Left lobe of liver (tissue), 2 donors: ENCODE measurements at places on chromosomes 1 and 21.
A peak's percentile ranks its signal among the peaks of the same experiment; 100 is the strongest.

GRCh38 chr1:200627575-200628222 is 7.1 kb upstream of the KIF14 start:
- no peak for DNase-seq

- no peak for DNase-seq
Measured at GRCh38 chr1:91501971-91502671, 1.5 kb downstream of the CDC7 start.

DNA sequence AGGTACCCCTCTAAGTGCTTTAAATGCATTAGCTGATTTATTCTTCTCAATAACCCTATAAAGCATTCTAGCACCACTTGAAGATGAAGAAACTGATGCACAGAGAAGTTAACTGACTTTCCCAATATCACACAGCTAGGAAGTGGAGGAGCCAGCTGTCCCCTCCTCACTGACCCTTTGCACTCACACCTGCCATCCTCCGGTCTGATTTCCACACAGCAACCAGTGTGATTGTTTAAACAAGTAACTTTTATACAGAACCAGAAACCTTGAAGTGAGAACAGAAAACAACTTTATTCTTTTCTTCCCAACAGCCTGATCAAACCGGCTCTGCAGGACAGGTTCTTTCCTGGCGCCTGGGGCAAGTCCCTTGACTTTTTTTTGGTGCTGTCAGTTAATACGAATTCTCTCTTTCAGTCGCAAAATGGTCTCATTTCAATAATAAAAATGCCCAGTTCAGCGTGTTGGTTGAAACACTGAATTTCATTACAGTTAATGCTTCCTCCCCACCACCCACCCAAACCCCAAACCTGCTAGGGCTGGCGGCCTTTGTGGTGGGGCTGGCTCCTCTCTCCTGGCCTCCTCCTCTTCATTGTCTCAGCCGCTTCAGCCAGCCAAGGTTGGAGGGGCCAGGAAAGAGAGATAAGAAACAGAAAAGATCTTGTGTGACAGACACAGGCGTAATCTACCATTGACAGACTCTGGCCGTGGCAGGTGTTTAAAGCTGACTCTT is 26.4 kb upstream of the EEIG2 start:
- DNase-seq: no peak

GRCh38 chr1:37630426-37631028 is 4.2 kb downstream of the RSPO1 start:
- DNase-seq: no peak

DNA sequence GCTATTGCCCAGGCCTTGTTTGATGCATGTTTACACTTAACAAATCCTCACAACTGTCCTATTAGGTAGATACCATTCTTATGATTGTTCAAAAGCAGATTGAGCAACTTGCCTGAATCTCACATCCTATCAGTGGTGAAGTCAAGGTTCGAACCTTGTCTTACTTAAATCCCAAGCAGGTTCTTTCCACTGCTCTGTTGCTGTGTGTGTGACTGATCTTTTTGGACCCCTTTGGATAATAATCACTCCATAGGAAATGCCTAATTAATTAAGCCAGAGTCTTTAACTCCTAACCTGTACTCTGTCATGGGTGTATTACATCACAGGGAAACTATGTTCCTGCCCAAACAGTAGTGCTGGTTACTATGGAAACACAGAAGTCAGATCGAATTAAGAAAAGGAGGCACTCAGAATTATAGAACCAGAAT is 84.2 kb downstream of the SPATA46 start:
- no peak for DNase-seq

GRCh38 chr1:34066166-34066565 is 98.9 kb downstream of the CSMD2 start:
- no peak for DNase-seq

GRCh38 chr21:41956926-41957729 is 3.3 kb upstream of the C2CD2 start:
- no peak for DNase-seq

DNA sequence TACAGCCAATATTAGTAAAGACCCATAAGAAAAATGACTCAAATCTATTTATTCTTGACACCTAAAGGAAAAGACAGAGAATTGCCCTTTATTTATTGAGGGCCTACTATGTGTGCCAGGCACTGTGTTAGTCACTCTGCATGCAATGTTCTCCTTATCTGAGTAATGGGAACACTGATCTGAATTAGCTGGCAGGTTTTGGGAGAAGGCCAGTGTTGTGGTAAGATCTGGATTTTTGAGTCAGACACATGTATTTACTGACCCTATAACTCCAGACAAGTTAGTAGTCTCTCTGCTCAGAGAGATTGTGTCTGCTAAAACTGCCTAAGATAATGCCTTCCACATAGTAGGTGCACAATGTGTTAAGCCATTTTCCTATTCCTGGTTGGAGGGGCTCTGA is 17.3 kb downstream of the LCE4A start:
- DNase-seq: no peak

- no peak for DNase-seq
Measured at GRCh38 chr1:24830680-24831272, 85.5 kb downstream of the CLIC4 start.

- DNase-seq: no peak
Measured at GRCh38 chr1:227134686-227135314, 183.5 kb downstream of the CDC42BPA start.

DNA sequence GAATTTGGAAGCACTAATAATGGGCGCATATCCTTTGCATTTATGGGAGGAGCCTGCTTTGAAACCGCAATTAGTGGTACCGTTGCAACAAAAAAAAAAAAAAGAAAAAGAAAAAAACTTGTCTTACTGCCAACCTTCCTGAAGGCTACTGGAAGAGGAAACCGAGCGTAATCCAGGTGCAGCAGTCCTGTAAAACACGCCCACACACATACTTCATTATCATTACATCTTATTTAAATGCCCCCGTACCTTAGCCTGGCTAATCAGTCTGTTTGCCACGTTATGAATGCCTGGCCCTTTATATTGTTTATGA is 686 bp upstream of the ZNF281 start:
- DNase-seq: no peak

DNA sequence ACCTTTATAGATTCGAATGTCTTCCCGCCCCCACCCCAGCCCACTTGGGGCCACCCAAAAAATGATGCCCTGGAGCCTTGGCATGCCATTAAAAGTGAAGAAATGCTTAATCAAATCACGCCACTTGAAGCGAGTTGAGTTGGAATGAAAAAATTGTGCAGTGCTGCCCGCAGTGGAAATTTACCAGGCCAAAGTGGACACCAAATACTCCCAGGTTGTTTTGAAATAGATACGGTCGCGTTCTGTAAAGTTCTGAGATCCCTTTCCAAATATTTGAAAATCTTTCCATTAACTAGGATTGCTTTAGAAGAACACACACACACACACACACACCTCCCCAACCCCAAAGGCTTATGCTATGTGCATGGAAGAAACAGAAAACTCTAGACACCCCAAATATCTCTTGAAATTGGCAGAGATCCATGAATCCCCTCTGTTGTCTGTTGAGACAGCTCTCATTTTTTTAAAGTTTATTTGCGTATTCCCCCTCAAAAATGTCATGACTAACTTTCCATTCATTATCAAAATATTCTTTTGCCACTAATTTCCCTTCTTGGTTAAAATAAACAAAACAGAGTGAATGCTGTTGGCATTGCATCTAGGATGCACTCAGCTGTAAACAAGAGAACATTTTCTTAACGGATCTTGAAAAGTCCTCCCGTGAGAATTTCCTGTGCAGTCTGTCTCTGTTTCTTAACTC is 142.3 kb upstream of the KCNE2 start:
- no peak for DNase-seq

DNA sequence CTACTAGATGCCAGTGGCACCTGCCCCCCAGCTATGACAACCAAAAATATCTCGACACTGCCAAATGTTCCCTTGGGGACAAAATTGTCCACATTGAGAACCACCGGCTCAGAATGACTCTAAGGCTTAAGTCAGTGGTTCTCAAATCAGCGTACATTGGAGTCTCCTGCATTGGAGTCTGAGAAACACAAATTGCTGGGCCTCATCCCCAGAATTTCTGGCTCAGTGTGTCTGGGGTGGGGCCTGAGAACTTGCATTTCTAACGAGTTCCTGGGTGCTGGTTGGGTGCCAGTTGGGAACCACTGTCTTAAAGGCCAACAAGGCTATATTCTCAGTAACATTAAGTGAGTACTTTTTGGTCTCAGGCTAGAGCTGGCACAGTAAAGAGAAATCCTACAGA is 77.7 kb upstream of the GADD45A start:
- no peak for DNase-seq

DNA sequence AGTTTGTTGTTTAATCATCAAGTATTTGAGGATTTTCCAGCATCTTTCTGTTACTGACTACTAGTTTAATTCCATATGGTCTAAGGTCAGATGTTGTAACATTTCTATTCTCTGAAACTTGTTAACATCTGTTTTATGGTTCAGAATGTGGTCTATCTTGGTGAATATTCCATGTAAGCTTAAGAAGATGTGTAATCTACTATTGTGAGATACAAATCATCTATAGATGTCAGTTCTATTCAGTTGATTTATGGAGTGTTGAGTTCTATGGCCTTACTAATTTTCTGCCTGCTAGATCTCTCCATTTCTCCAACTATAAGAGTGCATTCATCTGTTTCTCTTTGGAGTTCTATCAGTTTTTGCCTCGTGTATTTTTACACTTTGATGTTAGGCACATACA is 31.5 kb downstream of the WARS2 start:
- no peak for DNase-seq

DNA sequence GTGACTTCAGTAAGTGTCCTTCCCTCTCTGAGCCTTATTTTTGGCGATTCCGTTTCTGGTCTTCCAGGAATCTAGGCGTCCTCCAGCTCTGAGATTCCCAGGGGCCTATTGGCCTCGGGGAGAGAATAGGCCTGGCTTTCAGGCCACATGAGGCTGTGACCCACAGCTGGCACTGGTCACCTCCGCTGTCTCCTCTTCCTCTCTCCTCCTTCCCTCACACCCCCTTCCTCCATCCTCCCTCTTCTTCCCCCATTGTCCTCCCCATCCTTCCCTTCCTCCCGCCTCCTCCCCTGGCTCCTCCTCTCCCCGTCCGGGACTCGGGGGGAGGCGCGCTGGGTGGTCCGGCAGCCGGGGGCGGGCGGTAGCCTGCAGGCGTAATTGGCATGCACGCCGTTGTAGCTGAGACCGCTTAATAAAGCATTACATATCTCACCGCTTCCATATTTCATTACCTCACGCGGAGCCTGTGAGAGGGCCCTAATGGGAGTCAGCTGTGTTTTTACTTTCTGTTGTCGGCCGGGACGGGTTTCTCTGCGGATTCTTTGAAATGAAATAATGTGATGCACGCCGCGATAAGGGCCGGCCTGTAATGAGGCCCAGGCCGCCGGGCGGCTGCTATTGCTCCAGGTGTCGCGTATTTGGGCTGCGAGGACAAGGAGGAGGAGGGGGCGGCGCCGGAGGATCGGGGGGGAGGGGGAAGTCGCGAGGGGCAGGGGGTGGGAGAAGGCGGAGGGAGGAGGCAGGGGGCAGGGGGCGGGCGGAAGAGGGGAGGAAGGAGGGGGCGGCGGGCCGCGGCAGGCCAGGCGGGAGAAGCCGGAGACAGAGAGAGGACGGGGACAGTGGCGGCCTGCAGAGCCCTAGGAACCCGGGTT is 95.3 kb downstream of the FOXD2 start:
- DNase-seq: no peak

GRCh38 chr1:183476081-183476480 is 3.8 kb downstream of the SMG7 start:
- no peak for DNase-seq

DNA sequence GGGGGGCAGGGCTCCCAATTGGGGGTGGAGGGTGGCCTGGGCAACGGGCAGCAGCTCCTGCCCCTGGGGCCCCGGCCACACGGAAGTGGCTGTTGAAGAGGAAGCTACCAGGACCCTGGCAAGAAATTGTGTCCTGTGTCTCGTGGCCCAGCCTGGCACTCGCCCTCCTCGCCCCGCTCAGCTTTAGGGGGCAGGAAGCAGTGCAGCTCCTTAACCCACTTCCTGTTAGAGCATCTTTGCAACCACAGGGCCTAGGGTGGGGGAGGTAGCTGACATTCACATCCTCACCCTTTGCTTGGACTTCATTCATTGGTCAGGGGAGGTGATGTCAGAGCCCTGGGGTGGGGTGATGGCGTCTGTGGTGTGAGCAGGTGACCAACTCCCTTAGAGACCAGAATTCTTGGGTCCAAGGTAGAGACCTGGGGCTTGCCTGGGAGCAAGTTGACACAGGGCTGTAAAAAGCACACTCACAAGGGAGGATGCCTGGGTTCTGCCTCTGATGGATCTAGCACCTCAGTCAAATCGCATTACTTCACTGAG is at the start of gene ARHGAP30:
ARHGAP30 (minus strand) TSS at position 161 of the 540 bp plus-strand sequence. CDS start 267 bp downstream, outside the sequence.
- DNase-seq: peak; percentile 56

DNA sequence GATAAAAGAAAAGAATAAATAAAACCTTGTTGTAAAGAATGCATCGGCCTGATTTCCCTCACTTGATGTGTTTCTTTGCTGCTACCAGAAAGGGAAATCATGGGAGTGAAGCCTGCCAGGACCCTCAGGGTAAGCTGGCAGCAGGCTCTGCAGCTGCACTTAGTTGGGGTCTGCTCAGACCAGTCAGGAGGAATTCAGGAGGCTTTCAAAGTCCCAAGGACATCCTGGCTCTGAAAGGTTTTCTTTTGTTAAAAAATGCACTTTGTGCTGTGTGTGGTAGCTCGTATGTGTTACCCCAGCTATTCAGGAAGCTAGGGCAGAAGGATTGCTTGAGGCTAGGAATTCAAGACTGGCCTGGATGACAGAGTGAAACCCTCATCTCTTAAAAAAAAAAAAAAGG is 254.8 kb downstream of the ZNF648 start:
- no peak for DNase-seq
